ENCODE measurements at places on chromosomes 7 and 10. TPM values are rescaled to one million over a fixed set of nuclear protein-coding genes. Genes with fewer than 3 reads are reported as not detected.

GRCh38 chr10:79470096-79470495, 24.7 kb upstream of the ZCCHC24 start:
- H3K4me1 ChIP-seq: peaks cover 6% of the 10 kb centered on the region
- H3K36me3 ChIP-seq: no peaks in the 10 kb centered on the region
- DNase-seq: no peak

The MMD2 gene
- not detected for total RNA-seq

The ZNF365 gene
- total RNA-seq: not detected

GRCh38 chr10:23081891-23082290, 13.5 kb upstream of the MSRB2 start:
- peak; percentile 59 for DNase-seq
- H3K4me3 ChIP-seq: no peak overlapping the region
- no peak overlapping the region for H3K27ac ChIP-seq
- H3K36me3 ChIP-seq: no peaks in the 10 kb centered on the region
- H3K27me3 ChIP-seq: no peaks in the 10 kb centered on the region
- H3K4me1 ChIP-seq: no peaks in the 10 kb centered on the region

DNA sequence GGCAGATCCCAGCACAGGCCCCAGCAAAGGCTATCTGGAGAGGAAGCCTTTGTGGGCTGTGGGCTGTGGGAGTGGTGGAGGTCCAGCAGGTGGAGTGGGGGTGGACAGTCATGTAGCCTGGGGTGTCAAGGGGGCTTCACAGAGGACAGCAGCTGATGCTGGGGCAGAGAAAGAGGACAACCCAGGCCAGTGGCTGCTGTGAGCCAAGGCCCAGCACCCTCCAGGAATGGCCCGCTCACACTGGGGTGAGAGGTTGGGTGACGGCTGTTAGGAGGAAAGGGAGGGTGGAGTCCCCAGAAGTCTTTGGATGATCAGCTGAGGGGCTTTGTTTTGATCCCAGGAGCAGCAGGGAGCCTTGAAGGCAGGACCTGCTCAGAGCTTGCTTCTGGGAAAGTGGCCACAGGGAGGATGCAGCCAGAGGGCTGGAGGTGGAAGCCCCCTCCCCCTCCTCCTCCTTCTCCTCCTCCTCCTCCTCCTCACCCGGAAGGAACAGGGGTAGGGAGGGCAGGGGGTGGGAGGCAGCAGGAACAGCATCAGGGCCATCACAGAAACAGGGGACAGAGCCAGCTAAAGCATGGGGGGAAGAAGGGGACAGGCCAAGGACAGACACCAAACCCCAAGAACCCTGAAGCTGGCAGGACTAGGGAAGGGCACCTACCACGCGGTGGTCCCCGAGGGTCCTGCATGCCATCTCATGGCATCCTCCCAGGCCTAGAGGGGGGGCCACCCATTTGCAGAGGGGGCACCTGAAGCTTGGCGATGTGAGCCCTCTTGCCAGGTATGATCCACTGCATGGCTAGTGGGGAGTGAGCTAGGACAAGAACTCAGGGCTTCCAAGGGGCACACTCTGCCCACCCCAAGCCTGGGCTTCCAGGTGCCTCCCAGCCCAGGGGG, 144.9 kb downstream of the GRID1 start:
- no peak for DNase-seq
- H3K4me3 ChIP-seq: no peak overlapping the region
- H3K27me3 ChIP-seq: no peaks in the 10 kb centered on the region
- H3K27ac ChIP-seq: no peak overlapping the region
- no peaks in the 10 kb centered on the region for H3K4me1 ChIP-seq

DNA sequence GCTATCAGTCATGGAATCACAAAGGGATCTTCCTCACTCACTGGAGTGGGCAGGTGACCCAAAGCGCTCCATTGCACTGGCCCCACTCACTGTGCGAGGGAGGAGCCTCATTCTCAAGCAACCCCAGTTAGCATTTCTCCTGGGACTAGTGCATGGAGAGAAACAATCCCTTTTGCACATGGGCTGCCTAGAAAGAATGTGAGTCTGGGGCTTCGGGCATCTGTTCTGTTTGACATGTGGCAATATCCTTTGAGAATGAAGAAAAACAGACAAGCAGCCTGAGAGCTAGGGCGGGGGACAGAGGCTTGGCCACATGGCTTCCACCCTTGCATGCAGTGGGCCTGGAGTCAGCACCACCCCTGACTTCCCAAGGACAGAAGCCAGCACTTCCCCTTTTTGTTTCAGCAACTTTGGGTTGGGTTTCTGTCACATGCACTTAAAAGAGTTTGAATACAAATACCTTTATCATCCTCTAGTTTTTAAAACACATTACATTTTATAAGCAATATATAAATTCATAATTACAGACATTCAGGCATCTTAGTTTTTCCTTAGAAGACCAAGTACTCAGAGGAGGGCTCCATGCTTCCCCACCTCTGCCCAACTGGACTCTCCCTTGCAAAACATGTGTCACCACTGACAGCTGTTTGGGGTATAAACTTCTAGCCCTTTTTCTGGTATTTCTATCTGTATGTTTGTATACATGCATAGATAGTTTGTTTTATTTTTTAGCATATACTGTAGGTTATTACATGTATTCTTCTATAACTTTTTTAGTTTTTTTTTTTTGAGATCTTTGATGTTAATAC, 73.8 kb downstream of the RBM20 start:
- no peak overlapping the region for H3K27ac ChIP-seq
- peak; percentile 56 for DNase-seq
- H3K4me3 ChIP-seq: no peak overlapping the region
- H3K27me3 ChIP-seq: no peaks in the 10 kb centered on the region
- peaks cover 31% of the 10 kb centered on the region for H3K4me1 ChIP-seq

The ZKSCAN1 gene
- 22.1 TPM for total RNA-seq

- no peak overlapping the region for H3K27ac ChIP-seq
- no peak overlapping the region for H3K4me3 ChIP-seq
- no peaks in the 10 kb centered on the region for H3K4me1 ChIP-seq
- no peaks in the 10 kb centered on the region for H3K27me3 ChIP-seq
These were observed 810.7 kb downstream of the MAGI2 start for GRCh38 chr7:78642751-78643150.

DNA sequence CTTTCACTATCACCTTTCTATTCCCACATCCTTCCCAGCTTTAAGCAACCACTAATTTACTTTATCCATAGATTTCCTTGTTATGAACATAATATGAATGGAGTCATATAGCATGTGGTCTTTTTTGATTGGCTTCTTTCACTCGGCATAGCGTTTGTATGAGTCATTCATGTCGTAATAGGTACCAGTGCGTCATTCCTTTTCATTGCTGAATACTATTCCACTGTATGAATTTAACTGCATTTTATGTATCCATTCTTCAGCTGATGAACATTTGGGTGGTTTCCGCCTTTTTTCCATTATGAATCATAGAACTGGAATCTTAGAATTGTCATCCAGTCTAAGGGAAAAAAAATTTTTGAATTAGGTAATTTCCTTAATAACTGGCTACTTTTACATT, 411.3 kb upstream of the AUTS2 start:
- DNase-seq: no peak
- H3K27ac ChIP-seq: no peak overlapping the region
- no peak overlapping the region for H3K4me3 ChIP-seq
- peaks cover 60% of the 10 kb centered on the region for H3K4me1 ChIP-seq
- no peaks in the 10 kb centered on the region for H3K36me3 ChIP-seq

- no peak overlapping the region for H3K4me3 ChIP-seq
- H3K27me3 ChIP-seq: no peaks in the 10 kb centered on the region
- no peak for DNase-seq
These were observed 1.1 kb downstream of the EPHB6 start for GRCh38 chr7:142855756-142856564.

DNA sequence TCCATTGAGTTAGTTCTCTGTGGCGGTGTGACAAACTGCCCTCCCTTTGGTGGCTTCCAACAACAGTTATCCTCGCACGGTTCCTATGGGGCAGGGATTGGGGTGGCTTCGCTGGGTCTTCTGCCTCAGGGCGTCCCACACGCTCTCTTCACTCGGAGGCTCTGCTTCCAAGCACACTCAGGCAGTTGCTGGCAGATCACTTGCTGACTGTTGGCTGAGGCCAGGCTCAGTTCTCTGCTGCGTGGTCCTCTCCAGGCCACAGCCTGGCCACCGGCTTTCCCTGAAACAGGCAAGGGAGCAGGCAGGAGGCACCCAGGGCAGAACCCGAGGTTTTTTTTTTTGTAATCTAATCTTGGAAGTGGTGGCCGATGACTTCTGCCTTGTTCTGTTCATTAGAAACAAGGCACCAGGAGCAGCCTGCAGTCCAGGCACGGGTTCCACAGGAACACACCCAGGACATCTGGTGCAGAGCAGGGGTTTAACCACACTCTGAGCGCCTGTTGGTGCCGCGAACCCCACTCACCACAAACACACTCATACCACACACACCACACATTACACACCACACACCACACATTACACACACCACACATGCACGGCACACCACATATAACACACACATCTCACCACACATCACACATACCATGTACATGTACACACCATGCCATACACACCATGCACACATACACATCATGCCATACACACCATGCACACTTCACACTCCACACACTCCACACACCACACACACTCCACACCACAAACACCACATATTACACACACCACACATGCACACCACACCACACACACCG, 112.2 kb downstream of the PTPN20 start:
- H3K4me1 ChIP-seq: no peaks in the 10 kb centered on the region
- H3K27me3 ChIP-seq: no peaks in the 10 kb centered on the region
- H3K4me3 ChIP-seq: no peak overlapping the region
- no peaks in the 10 kb centered on the region for H3K36me3 ChIP-seq

The GDF10 gene
- total RNA-seq: not detected

The PTF1A gene
- not detected for total RNA-seq

DNA sequence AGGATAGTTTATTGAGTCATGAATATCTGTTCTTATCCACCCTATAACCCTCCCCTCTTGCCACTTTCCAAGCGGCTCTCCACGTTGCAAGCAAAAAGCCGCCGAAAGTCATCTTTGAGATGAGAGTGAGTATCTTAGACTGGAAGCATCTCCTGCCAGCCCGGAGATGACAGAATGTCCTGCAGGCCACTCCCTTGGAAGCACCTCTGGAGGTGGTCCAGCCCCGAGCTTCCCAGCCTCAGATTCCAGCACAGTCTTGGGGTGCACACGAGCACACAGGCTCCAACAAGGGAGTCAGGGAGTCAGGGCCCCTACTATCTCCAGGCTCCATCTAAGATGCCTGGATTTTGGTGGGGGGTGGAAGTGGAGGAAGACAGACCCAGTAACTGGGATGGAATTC, 5.5 kb upstream of the ELN start:
- no peaks in the 10 kb centered on the region for H3K27me3 ChIP-seq
- H3K27ac ChIP-seq: no peak overlapping the region
- H3K4me3 ChIP-seq: no peak overlapping the region
- no peak for DNase-seq
- no peaks in the 10 kb centered on the region for H3K4me1 ChIP-seq

- H3K4me1 ChIP-seq: no peaks in the 10 kb centered on the region
- H3K27ac ChIP-seq: no peak overlapping the region
- H3K36me3 ChIP-seq: no peaks in the 10 kb centered on the region
- no peak for DNase-seq
- H3K27me3 ChIP-seq: no peaks in the 10 kb centered on the region
These were observed 248.8 kb upstream of the FZD8 start for GRCh38 chr10:35890676-35891495.
